ENCODE measurements at places on chromosomes 6 and 20.
A peak's percentile ranks its signal among the peaks of the same experiment; 100 is the strongest.

DNA sequence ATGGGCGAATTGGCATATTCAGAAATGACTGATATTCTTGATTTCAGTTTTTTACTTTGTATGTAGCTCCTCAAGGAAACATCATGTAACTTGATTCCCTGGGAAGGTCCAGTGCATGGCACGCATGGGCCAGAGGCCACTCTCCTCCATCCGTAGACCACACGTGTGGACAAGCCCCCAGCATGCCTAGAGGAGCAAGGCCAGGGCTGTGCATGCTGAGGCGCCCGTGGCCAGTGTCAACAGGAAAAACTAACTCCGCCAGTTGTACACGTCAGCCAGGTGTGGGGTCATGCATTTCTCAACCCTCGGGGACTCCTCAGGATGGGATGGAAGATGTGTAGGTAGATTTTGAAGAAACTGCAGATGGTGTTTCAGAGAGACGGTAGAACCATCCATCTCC lies 37.8 kb upstream of the CD93 start:
- no peak for DNase-seq

GRCh38 chr6:126873351-126873750 lies 245.1 kb upstream of the RSPO3 start:
- no peak for DNase-seq

- no peak for DNase-seq
These were observed 3.9 kb downstream of the CDH22 start for GRCh38 chr20:46304361-46304760.

GRCh38 chr6:135936606-135937005 lies 85.1 kb downstream of the PDE7B start:
- DNase-seq: no peak

DNA sequence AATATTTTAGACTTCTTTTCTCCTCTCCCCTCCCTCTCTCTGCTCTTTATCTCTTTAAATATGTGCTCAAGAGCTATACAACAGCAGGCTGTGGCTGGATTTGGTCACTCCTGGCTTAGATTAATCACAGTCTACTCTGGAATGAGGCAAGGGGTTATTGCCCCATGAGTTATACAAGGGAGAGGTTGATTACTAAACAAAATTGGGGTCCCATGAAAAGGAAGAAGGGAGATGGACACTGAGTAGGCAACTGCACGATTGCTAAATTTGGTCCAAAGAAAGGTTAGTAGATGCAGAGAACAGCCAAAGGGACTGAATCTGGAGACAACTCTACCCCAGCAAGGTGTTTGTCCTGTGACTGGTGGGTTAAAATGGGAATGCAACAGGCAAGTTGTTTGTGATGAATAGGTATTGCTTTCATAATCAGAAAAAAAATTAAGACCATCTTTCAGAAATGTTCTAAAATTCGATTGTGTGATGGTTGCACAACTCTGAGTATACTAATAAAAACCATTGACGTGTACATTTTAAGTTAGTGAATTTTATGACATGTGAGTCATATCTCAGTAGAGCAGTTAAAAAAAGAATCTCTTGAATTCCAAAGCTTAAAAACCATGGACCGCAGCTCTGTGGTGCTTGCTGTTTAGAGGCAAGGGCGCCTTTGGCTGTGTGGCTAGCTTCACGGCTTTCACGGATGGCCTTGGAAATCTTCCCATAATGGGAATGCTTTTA lies 57.1 kb downstream of the KIZ start:
- no peak for DNase-seq

GRCh38 chr6:37557645-37558114 lies 58.0 kb upstream of the CCDC167 start:
- DNase-seq: no peak

DNA sequence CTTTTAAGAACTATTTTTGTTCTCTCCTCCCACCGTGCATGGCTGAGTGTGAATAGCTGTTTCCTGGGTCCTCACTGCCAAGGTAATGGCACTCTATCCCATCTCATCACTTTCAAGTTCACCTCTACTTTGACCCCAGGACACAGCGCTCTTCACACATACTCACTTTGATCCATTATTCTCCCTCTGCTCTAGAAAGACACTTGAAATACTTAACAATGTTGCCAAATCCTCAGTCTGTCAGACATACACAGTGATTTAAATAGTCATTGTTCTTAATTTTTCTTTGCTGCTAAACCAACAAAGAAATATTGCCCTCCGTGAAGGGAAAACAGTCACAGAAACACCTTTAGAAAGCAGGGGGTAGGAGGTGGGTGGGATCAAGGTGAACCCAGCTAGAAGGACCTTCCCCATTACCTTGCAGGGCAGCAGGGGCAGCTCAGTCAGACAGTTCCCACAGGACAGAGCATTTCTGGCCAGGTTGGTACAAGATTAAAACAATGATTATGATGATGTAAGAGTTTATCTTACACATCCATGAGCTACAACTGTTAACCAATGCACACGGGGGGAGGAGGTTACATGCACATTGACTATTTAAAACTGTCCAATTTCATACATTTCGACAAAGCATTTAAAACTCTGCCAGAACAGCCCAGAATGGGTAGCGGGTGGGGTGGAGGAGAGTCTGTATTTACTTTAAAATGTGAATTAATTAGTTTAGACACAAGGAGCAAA lies 2.4 kb downstream of the SLC22A23 start:
- DNase-seq: no peak

DNA sequence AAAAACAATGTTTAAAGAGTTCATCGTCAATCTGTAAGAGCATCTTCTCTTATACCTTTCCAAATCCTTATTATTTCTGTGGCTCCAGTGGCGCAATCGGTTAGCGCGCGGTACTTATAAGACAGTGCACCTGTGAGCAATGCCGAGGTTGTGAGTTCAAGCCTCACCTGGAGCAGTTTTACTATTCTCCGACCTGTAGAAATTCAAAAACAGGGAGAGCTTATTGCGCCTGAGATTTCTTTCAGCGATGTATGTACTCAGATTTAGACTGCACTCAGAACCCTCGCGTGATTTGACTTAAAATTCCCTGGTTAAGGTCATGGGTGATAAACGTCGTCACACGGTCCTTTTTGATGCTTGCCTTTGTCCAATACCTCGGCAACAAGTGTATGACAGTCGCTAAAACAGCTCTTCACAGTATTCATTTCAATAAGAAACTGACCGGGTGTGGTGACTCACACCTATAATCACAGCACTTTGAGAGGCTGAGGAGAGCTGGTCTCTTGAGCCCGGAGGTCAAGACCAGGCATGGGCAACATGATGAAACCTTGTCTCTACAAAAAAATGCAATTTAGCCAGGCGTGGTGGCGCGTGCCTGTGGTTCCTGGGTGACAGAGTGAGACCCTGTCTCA lies 11.9 kb downstream of the GPX5 start:
- peak; percentile 32 for DNase-seq

DNA sequence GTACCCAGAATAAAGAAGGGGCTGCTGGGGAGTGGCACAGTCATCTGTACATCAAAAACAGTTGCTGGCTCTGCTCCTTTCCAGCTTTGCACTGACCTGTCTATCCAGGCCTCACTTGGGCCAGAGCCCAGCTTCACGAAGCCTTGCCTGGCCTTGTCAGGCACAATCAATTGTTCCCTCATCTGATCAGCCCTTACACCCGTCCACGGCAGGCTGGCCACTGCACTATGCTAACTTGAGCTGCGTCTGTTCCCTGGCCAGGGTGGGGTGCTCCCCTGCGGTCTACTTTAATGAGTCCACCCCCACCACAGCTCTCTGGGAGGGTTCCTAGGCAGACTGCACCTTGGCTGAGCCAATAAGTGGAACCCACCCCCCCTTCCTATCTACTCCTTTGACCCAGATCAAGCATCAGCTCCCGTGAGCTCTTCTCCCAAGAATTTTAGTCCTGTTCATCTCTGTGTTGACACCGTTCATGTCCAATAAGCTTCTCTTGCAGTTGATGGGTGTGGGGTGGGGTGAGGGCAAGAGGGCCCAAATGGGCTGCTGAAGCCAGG lies 74.3 kb upstream of the MLN start:
- no peak for DNase-seq

- no peak for DNase-seq
These were observed 59.9 kb downstream of the HTR1B start for GRCh38 chr6:77403424-77403823.

GRCh38 chr6:21198032-21198640 lies 395.4 kb upstream of the SOX4 start:
- DNase-seq: no peak

DNA sequence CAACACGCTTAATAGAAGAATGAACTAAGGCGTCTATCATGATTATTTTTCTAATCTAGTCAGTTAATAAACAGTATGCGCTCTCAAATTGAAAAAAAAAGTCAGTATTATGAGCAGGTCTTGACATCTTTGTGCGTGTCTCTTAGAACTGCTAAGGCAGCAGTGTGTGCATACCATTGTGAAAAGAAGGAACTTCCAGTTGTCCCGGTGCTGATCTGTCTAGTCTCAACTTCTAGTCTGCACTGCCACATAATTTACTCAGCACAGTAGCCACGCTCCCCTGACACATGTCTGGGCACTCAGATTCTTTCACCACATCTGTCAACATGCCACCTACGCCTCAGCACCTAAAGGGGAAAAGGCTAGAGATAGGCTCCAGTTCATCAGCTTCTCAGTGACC lies 61.1 kb upstream of the SPDEF start:
- DNase-seq: no peak

DNA sequence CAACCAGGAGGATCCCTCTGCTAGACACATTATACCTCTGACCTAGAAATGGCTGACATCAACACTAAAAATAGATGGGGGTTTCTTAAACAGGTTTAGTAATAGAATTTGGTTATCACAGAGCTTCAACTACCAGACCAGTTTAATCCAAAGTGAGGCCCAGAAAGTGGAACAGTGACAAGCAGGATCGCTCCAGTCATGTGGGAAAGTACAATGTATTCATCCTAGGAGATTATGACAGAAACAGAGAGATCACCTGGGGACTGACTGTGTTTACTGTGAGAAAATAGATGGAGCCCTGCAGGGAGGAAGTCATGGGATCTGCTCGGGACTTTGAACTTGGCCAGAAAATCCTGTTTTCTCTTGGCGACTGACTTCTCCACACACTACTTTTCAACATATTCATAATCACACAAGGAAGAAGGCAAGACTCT lies 238.7 kb upstream of the SOX4 start:
- peak; percentile 16 for DNase-seq

DNA sequence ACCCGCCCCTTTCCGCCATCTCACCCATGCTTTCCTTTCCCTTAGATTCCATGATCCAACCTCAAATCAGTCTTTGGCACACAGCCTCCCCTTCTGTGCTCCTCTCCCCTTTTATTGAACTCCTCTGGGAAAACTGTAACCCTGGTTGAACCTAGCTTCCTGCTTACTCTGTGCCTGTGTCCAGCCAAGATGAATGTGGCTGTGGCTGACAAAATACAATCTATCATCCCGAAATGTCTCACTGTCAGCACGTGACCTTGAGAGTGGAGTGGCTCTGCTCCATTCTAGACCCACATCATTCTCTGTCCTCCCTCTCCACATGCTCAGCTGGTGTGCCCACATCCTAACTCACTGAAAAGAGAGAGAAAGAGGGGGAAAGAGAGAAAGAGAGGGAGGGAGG lies 11.0 kb downstream of the NCR2 start:
- DNase-seq: no peak

- no peak for DNase-seq
These were observed 38.5 kb downstream of the PTGIS start for GRCh38 chr20:49529470-49529869.
